Testis (tissue), 5 donors: ENCODE measurements at places on chromosomes 5 and 9.

GRCh38 chr5:59483971-59484472 lies 409.5 kb downstream of the PDE4D start:
- no peak for DNase-seq

DNA sequence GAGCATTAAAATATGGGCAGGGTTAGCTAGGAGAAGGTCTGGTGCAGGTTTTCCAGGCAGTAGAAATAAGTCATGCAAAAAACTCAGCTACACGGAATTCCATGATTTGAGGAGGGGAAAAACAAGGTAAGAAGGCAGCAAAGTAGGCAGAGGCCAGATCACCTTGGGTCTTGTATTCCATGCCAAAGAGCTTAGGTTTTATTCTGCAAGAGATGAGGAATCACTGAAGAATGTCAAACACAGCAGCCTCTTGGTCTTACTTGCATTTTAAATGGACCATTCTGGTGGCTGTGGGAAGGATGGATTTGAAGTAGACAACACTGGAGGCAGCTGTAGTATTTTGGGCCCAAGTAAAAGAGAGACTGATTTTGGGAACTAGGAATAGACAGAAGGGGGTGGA lies 8.6 kb downstream of the TRPM3 start:
- DNase-seq = no peak

DNA sequence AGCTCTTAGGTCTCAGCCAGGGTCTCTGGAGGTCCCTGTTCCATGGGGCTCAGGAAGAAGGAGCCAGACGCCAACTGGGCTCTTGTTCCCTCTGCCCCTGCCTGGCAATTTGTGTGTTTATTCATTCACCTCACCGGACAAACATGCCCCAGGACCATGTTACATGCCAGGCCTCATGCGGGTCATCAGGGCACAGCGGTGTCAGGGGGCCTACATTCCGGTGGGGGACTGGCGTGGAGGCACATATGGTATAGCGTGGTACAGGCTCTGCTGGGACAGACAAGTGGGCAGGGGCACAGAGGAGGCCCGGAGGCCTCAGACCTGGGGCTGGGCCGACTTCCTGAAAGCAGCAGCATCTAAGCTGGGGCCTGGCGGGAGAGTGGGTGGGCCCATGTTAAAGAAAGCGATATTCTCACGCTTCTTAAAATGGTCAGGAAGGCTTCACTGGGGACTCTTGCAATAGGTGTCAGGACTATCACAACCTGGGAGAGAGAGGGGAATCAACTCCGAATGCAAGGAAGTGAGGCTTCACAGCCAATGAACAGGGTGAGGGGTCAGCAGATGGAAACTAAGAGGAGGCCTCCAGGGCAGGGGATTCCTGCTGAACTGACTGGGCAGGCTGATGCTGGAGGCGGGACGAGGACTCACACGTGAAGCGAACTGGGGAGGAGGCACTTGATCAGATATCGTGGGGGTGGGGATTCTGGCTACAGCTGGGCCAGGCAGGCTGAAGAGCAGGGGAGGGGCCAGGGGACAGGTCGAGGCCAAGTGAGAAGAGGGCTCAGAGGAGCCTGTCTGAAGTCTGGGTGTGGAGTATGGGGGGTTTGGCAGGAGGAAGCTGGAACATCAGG lies 41.9 kb downstream of the NCS1 start:
- no peak for DNase-seq

GRCh38 chr9:34010979-34011378 lies 37.7 kb downstream of the UBAP2 start:
- DNase-seq = no peak

DNA sequence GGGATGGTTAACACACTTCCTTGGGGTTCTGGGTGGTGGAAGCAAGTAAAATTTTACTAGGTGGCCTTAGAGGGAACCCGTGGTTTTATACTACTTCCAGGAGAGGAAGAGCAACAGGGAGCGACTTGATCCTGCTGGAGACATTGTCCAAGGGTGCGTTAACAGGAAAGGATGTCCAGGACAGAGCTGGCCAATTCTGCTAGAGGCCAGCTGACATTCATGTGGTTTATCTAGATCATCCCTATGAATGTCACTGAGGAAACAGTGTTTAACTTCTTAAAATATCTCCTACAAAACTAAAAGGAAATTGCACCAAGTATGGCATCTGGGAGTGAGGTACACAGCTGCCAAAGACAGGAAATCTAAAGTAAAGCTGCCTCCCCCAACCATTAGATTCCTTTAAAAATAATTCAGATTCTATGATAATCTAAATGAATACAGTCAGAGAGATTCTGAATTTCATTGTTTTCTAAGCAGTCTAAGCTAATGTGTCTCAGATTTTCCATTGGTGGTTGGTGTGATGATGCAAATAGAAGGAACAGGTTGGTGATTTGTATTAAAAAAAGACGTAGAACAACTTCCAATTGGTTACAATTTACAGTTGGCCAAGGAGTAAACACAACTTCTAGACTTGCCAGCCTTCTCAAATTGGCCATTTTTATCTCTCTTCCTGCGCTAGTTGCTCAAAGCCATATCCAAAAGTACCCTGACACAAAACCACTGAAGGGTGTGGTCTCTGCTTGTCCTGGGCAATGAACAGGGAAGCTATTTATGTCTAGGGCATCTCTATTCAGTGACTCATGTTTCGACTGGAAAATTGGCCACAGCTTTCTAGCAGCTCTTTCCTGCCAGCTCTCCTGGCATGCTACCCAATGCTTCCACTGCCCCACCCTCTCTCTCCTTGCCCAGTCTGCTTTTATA lies 574.7 kb upstream of the MEF2C start:
- no peak for DNase-seq

DNA sequence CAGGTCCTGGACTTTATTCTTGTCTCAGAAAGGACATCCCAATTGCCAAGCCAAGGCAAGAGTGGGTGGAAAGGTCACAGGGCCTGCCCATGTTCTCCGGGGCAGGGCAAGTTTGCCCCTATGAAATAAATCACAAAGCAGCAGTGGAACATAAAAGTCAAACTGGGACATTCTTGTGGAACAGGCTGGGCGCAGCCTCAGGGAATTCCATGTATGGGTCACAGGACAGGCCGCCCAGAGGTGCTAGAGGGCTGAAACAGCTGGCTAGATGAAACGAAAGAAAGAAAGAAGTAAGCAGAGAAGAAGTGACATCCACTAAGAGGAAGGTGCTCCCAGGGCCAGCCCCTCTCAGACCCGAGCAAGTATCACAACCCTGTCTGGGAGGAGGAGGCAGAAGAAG lies 219.1 kb upstream of the NFIL3 start:
- no peak for DNase-seq

DNA sequence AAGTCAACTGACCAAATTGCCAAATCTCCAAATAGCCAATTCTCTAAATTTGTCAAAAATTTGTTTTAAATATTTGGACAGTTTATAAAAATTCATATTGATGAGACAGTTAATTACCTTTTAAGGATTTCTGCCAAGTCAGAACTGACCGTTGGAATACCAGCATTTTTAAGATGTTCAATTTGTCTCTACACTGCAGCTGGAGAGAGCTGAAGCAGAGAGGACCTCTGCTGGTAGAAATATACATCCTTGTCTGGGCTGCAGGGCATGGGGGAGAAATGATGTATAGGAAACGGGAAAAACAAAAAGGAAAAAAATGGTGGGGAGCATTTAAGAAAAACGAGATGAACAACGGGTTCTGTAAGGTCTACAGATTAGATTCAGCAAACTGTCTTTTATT lies 16.8 kb downstream of the NR6A1 start:
- no peak for DNase-seq

GRCh38 chr9:128898845-128899565 lies 17.1 kb downstream of the LRRC8A start:
- DNase-seq = no peak

DNA sequence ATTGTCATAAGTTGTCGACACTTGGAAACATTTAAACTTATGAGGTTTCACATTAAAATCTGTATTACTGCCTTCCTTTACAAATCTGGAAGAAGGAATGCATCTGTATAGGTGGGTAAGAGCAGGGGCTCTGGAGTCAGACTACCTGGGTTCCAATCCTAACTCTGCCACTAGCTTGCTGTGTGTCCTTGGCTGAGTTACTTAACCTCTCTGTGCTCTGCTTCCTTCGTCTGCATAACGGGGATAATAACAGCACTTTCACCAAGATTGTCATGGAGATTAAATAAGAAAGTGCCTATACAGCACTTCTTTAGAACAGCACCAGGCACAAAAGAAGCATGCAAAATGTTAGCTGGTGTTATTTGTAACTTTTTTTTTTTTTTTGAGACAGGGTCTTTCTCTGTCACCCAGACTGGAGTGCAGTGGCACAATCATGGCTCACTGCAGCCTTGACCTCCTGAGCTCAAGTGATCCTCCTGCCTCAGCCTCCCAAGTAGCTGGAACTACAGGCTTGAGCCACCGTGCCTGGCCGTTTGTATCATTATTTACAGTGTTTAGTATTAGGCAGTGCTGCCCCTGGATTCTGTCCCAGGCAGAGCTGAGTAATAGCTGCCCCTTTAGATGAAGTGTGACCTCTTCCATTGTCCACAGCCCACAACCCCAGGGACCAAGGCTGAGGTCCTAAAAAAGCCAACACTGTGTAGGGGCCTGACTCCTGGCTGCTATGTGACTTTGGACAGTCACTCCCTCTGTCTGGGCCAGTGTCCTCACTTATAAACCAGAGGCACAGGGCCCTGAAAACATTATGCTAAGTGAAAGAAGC lies 25.4 kb upstream of the TTLL11 start:
- DNase-seq = no peak

DNA sequence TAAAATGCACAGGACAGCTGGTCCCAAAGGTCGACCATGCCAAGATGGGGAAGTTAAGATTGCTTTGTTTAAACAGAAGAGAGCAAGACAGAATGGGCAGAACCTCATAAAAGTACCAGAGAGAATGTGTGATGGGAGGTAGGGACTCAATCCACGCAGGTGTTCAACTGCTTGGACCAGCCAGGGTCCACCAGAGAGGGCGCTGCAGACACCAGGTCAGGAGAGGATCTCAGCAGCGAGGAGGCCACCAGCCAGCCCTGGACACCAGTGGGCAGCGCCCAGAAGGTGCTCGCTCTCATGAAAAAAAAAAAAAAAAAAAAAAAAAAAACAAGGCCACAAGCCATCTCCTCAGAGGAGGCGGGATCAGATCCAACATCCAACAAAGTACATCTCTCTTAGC lies 81.8 kb downstream of the SHC3 start:
- DNase-seq = no peak

DNA sequence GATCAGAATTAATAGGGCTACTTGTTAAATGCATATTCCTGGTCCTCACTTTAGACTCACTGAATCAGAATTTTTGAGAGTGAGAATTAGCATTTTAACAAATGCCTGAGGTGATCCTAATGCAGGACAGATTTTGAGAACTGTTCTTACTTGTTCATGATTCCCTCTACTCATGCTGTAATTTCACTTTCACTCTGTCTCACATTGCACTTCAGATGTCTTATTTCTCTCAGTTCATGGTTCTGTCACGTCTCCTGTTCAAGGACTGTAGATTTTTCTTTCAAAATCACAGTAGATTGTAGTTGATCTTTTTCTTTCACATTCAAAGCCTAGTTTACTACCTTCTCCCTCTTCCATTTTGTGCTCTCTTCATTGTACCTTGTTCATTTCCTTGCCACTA lies 54.3 kb downstream of the ADGRV1 start:
- DNase-seq = no peak
